ENCODE measurements at places on chromosomes 4 and X.

DNA sequence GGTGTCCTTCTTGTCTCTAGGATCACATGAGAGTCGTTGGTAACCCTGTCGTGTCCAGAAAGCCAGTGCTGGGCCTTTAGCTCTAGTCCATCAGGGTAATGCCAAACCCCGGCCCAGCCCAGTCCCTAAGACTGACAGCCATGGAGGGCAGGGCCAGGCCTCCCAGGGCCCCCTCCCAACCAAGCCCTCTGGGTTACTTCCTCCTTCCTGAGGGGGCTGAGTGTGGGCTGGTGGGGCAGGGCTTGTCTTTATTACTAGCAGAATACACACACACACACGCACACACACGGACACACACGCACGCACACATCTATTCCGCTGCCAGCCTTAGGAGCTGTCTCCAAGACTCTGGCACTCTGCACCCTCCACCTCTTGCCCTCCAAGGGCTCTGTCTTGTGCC is 35.6 kb upstream of the CDKN2AIP start:
- no peak for DNase-seq

GRCh38 chr4:87978681-87979080 is 3.2 kb downstream of the SPP1 start:
- no peak for DNase-seq

DNA sequence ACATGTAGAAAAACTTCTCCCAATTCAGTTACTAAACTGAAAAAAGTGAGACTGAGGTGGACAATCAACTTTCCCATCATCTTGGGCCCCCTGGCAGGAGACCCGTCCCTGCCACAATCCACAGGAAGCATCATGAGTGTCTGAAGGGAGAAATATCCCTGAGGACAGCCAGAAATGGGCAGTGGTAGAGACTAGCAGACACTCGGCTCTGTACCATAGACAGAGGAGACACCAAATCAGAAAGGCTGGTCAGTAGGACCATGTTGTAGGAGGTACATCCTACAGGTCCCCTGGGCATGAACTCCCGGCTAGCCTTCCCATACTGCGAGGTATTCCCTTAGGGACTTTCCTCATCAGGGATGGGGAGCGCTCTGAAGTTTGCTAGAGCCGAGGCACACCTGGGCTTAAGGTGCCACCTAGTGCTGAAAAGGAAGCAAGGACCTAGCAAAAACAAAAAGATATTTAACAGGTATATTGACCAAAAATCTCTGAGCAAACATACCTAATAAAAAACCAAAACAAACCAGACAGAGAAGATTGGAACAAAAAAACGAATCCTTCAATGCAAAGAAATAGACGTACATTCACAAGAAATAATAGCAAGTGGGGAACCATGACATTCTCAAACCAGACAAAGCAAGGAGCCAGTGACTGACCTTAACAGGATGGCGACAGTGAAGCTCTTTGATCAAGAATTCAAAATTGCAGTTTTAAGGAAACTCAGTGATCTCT is 55.6 kb downstream of the HAUS3 start:
- DNase-seq = peak; percentile 48

- DNase-seq = no peak
These were observed 63.4 kb upstream of the KLF3 start for GRCh38 chr4:38600575-38600974.

DNA sequence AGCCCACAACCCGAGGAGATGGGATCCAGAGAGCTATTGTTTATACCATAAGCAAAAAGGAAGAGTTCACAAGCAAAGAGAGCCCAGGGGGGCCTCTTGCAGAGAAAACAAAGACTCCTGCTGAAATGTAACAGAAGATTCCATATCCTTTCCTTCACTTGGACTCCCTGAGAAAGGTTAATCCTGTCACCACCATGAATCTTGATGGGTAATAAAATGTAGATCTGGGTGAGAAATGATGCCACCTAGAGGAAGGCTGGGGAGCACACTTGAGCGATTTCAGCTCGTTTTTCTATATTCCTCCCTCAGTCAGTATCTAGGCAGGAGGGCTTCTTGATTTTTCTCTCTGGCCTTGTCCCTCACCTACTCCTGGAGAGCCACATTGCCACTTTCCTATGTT is 10.2 kb upstream of the KCNE5 start:
- DNase-seq = peak; percentile 5

DNA sequence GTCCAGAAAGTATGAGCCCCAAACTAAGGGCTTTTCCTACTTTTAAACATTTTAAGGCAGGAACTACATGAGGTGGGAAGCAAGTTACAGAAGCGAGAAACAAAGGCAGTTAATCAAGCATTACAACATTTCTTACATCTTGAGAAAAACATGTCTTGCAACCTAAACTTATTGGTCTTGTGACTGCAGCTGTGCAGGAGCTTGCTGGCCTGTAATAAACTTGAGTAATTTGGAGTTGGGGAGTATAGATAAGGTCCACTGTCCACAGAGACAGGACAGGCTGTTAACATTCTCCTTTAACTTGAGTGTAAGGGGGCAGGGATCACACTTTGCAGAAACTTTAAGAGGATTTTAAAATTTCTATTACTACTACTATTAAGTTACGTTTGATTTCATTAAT is 2.7 kb upstream of the UGT8 start:
- DNase-seq = no peak

- DNase-seq = no peak
These were observed 41.8 kb downstream of the HUWE1 start for GRCh38 chrX:53644751-53645150.

DNA sequence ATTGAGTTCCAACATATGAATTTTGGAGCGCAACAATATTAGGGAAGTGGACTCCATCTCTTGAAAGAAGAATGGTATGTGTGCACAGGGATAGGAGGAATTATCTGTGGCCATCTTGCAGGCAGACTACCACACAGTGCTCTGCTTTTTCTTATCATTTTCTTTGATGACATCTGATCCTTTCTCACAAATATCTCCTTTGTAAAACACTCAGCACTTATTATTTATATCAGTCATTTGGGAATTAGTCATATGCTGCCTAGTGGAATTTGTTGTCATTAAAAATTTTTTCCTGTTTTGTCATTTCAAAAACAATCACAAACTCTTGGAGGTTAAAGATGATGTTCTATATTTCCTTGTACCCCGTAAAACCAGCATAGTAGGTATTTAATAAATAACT is 444.3 kb upstream of the ATOH1 start:
- DNase-seq = no peak

DNA sequence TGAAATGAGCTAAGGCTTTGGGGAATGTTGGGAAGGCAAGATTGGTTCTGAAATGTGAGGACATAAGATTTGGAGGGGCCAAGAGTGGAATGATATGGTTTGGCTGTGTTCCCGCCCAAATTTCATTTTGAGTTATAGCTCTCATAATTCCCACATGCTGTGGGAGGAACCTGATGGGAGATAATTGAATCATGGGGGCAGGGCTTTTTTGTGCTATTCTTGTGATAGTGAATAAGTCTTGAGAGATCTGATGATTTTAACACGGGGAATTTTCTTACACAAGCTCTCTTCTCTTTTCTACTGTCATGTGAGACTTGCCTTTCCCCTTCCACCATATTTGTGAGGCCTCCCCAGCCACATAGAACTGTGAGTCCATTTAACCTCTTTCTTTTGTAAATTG is 157.6 kb upstream of the C1QTNF7 start:
- no peak for DNase-seq

- no peak for DNase-seq
These were observed 3.5 kb downstream of the EDA2R start for GRCh38 chrX:66635360-66635759.

- no peak for DNase-seq
These were observed 31.0 kb upstream of the SLC25A4 start for GRCh38 chr4:185112104-185112503.

GRCh38 chr4:13102092-13102742 is 381.9 kb downstream of the RAB28 start:
- DNase-seq = no peak

DNA sequence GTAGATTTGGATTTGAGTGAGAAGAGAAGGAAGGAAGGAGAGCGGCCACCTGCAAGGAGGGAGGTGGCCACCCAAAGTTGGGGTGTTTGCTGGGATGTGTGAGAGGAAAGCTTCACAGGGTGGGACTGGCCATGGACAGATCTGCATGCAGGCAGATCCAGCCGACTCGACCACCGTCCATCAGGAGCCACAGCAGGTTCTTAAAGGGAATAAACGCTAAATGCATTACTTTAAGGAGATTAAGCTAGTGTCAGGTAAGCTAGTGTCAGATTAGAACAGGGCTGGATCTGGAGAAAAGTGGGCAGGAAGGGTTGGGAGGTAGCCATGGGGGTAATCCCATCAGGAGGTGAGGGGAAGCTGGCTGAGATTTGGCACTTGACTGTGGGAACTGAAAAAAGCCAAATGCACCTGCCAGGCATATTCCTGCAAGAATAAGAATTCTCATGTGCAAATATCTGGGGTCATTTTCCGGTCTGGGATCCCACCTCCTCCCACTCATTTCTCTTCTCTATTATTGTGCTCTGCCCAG is 79.6 kb downstream of the MGST2 start:
- DNase-seq = no peak

GRCh38 chr4:15562623-15563022 is 92.5 kb downstream of the FBXL5 start:
- no peak for DNase-seq

DNA sequence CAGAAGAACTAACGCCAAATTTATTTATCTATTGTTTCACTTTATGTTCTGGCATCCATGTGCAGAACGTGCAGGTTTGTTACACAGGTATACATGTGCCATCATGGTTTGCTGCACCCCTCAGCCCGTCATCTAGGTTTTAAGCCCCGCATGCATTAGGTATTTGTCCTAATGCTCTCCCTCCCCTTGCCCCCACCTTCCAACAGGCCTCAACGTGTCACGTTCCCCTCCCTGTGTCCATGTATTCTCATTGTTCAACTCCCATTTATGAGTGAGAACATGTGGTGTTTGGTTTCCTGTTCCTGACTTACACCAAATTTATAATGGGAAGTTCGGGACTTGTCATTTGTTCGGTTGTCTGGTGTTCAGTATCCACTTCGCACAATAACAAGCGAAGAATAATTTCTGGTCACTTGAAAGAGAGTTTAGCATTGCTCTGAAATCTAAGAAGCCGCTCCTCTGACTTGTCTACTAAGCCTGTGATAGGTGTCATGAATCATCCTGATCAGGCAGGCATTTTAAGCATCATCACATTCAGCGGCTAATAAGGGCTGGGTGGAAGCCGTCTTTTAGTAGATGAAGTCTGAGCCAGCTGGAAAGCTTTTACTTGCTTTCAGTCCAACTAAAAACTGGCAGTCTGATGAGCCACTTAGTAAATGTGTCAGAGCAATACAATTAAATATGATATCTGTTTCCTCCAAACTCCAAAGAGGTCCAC is 1065.7 kb upstream of the PABPC4L start:
- no peak for DNase-seq

DNA sequence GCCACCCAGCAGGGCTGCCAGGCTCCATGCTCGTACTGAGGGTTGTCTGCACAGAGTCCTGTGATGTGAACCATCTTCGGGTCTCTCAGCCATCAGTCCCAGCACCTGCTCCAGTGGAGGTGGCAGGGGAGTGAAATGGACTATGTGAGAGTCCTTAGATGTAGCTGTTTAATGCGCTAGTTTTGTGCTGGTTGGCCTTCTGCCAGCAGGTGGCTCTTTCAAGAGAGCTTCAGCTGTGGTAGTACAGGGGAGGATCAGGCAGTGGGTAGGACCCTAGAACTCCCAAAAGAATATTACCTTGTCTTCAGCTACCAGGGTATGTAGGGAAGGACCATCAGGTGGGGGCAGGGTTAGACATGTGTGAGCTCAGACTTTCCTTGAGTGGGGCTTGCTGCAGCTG is 1066.0 kb downstream of the GLUD2 start:
- DNase-seq = peak; percentile 1

GRCh38 chrX:134025986-134026545 is 40.7 kb upstream of the GPC3 start:
- no peak for DNase-seq

DNA sequence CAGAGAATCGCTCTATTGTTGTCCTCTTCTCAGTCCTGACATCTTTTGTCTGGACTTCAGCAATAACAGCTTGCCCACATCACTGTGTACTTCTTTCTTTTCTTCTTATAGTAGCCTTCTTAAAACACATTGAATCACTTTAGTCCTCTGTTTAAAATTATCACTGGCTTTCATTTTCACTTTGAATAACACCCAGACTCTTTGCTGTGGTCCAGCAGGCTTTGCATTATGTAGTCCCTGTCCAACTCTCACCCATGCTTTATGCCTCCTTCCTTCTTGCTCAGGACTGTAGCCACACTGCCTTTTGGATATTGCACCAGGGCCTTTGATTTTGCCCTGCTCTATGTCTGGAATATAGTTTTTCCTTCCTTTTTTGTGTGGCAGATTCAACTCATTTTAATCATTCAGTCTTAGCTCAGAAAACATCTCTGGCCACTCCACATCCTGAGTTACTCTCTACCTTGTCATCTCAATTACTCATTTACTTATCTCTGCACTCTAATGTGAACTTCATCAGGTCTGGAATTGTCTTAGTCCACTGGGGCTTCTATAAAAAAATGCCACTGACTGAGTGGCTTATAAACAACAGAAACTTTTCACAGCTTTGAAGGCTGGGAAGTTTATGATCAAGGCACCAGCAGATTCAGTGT is 168.2 kb downstream of the C4orf33 start:
- DNase-seq = no peak

DNA sequence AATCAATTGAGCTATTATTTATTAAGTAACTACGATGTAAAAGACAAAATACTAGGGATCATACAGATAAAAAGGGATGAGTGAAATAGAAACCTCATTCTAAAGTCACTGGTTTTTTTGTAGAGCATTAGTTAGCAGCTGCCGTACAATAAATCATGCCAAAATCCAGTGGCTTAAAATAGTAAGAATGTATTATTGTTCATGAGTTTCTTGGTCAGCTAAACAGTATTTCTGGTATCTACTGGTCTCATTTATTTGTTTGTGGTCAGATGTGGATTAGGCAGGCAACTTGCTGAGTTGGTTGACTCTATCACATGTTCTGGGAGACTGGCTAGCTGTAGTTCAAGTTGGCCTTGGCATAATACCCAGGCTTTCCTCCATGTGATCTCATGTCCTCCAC is 667.3 kb downstream of the GALNTL6 start:
- DNase-seq = no peak

DNA sequence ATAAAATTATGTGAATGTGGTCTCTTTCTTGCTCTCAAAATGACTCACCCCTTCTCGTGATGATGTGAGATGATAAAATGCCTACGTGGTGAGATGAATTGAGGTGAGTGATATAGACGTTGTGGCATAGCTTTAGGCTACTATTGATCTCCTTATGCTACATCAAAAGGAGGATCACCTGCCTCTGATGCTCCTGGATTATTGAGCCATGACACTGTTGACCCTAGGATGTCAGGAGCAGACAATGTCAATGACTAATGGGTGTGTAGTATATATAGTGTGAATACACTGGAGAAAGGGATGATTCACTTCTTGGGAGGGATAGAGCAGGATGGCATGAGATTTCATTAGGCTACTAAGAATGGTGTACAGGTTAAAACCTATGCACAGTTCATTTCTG is 210.7 kb upstream of the PRPS2 start:
- no peak for DNase-seq
